ENCODE measurements at places on chromosomes 13 and 19.

DNA sequence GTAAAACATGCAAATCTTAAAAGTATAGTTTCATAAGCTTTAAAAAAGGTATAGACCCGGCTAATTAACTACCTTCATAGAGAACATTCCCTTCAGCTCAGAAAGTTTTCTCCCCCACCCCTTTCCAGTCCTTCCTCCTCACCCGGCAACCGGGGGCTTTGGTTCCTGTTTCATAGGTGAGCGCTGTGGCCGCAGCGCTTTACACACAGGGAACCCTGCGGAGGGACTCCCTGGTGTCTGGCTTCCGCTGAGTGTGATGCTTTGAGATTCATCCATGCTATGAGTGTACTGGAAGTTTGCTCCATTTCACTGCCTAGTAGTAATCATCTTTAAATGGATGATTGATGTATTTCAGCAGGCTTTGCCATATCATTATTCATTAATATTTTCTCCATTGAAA is 26.0 kb upstream of the PABPC3 start:
- no peak for DNase-seq

DNA sequence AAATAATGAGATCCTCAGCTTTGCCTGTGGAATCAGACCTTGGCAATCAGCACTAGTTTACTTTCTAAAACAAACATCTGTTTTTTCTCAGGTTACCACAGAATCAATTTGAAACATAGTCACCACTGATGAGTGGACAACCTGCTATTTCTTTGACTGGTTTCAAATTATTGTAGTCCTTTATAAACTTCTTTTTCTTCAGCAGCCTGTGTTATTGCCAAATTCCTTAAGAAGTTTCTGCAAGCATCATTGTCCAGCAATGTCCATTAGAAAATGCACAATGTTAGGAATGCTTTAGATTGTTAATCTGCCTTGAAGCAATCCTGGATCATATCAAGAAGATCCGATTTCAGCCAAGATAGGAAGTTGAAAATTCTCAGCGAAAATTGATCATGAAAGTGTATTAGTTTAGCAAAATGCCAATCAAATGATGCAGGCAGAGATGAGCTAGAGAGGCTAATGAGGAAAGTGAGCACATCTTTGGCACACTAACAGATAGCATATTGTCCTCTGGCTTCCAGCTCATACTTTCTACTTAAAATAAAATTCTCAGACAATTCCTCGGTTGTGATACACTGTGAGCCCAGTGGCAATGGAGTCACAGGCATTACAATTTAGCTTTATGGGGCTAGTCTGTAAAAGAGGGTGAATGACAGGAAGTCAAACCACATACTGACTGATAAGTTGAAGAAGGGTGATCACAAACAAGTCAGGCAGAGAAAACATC is 270.6 kb downstream of the SLITRK6 start:
- DNase-seq = peak; percentile 37

DNA sequence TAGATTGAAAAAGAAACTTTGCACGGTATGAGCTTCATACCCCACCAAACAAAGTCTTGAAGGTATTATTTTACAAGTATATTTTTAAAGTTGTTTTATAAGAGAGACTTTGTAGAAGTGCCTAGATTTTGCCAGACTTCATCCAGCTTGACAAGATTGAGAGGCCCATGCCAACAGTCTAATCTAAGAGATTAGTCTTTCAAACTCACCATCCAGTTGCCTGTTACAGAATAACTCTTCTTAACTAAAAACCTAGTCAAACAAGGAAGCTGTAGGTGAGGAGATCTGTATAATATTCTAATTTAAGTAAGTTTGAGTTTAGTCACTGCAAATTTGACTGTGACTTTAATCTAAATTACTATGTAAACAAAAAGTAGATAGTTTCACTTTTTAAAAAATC is 41.9 kb upstream of the RAP2A start:
- DNase-seq = no peak

GRCh38 chr13:42148538-42148937 is 100.1 kb downstream of the DGKH start:
- no peak for DNase-seq

DNA sequence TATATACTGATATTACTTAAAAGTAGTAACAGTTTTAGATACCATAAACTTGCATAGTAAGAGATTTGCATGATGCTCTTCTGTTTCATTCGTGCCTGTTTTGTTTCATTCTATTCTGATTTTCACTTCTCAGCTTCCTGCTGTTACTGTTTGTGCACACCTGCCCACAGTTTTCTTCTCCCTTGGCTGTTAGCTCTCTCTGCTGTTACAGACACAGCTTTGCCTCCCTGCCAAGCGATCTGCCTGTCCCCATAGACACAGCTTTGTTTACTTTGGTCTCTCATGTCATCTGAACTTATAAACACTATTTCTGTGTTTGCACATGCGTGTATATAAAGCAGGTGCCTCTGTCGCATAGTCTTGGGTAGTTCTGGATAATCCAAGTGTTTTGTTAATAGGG is 21.4 kb upstream of the UPF3A start:
- DNase-seq = no peak

- no peak for DNase-seq
Observed at GRCh38 chr13:76016799-76017400, 380.8 kb downstream of the LMO7 start.

DNA sequence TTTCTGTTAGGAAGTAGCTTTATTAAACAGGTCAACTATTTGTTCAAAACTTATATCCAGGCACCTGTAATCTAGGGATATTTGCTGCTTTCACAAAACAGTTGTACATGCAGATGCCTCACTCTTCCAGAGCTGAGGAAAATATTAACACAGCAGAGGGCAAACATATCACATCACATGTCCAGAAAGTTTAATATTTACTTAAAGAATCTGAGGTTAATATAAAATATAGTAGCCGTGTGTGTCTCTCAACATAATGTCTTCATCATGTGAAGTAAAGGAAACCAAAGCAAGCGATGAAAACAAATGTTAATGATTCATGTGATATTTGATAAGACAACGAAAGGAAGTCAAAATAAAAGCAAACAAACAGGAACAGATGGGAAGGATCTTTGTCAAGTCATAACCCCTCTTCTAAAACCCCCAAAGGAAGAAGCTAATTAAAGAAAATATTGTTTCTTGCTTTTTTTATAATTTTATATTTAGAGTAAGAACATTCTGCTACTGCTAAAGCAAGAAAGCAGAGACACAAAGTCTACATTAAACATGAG is 418.8 kb downstream of the DACH1 start:
- no peak for DNase-seq

- DNase-seq = peak; percentile 23
Observed at GRCh38 chr13:73228546-73228945, 169.7 kb downstream of the KLF5 start.

DNA sequence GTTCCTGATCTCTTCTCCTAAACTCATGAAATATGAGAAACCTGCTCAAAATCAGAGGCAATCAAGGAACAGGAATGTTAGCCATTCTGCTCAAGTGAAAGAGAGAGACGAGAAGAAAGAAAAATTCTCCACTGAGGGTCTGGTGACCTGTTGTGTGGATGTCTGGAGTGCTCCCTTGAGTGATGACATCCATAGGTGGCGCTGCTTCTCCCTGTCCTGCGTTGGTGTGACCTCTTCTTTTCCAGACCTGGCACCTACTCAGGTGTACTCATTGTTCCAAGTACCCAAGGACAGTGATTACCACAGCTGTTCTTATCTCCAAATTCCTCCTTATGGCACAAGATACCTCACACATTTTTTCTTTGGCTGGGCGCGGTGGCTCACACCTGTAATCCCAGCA is 4.0 kb downstream of the ZNF223 start:
- no peak for DNase-seq

DNA sequence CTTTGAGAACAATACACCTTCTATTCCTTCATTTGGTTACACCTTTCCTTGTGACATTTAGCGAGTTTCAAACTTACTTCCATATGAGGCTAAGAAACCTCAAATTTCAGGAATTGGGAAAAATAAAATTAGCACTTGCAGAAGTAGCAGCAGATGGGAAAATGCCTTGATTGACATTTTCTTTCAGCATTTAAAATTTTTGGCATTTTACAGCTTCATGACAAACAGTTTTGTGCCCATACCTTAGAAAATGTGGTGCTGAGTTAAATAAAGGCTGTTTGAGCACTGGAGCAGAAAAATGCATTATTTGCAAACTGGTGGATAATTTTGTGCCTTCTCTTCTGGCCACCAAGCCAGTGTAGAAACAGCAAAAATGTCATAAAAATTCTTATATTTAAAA is 95.4 kb downstream of the PCDH17 start:
- no peak for DNase-seq

DNA sequence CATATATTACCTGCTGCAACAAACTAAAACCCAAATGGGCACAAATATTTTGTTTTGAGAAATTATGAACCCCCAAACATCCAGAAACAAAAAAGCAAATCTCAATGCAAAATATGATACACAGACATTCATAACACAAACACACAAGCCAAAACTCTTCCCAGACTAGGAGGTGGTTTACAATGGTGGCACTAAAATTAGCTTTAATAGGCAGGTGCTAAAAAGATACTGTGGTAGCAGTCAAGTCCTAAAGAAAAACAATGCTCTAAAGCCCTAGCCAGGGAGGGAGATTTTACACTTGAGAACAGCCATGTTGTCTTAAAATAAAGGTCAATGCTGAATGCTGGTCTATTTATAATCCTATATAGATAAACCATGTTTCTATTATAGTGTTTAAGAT is 65.0 kb downstream of the DOCK9 start:
- DNase-seq = no peak

DNA sequence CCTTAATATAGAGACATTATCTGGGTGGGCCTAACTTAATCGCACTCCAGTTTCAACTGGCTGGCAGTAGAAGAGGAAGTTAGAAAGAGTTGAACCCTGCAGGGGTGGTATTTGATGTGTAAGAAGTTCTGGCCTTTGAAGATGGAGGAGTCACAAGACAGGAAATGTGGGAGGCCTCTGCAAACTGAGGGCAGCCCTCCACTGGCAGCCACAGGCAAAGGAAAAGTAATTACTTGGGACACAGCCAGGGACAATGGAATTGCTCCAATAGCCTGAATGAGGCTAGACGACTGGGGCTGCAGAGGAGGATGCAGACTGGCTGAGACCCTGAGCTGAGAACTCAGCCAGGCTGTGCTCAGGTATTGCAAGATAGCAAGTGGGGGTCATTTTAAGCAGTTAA is 703.3 kb upstream of the ARGLU1 start:
- DNase-seq = peak; percentile 78

- DNase-seq = no peak
Observed at GRCh38 chr13:98411617-98412265, 165.2 kb downstream of the STK24 start.

DNA sequence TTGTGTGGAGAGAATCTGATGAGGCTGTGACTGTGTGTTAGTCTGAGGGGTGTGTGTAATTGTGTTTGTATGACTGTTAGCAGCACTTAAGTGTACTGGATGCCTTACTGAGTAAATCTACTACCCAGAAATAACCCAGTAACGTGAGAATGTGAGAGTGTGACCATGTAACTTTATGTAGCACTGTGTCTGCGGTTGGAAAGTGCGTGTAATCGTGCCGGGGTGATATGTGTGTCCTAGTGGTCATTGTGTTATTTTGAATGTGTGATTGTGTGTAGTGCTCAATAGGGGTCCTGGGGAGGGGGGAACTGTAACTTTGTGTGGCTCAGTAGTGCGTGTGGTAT is 550 bp downstream of the ZNF383 start:
- peak; percentile 82 for DNase-seq

DNA sequence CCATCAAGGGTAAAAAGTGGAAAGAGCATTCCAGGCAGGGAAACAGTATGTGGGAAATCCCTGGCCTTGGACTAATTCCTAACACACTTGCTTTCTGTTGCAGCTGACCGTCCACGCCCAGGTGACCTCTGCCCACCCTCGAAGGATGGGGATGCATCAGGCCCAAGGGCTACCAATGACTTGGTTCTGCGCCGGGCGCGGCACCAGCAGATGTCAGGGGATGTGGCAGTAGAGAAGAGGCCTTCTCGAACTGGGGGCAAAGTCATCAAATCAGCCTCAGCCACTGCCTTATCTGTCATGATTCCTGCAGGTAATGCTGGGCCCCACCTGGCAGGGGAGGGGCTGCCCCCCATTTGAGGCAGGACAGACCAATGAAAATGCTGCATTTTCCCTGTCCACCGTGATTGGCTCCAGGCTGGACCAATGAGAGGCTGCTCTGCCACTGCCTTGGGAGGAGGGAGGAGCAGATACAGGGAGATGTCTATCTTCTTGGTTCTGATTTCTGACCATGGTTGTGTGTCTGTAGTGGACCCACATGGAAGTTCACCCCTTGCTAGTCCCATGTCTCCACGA is 12.6 kb downstream of the DNASE2 start:
- no peak for DNase-seq

- DNase-seq = peak; percentile 34
Observed at GRCh38 chr13:20969182-20969581, 66.6 kb upstream of the XPO4 start.

GRCh38 chr19:40219721-40220276 is 1.6 kb upstream of the TTC9B start:
- peak; percentile 87 for DNase-seq

DNA sequence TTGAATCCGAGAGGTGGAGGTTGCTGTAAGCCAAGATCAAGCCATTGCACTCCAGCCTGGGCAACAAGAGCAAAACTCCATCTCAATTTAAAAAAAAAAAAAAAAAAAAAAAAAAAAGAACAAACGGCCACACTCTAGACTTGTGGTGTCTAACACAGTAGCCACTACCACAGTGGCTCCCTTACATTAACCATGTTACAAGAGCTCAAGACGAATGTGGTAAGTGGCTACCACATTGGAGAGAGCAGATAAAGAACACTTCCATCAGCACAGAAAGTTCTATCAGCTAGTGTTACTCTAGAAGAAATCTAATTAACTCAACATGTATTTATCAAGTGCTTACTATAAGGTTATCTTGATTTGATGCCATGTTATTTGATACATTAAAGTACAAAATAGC is 11.5 kb downstream of the XPO4 start:
- DNase-seq = no peak

- no peak for DNase-seq
Observed at GRCh38 chr19:40331052-40331451, 17.1 kb downstream of the C19orf47 start.

DNA sequence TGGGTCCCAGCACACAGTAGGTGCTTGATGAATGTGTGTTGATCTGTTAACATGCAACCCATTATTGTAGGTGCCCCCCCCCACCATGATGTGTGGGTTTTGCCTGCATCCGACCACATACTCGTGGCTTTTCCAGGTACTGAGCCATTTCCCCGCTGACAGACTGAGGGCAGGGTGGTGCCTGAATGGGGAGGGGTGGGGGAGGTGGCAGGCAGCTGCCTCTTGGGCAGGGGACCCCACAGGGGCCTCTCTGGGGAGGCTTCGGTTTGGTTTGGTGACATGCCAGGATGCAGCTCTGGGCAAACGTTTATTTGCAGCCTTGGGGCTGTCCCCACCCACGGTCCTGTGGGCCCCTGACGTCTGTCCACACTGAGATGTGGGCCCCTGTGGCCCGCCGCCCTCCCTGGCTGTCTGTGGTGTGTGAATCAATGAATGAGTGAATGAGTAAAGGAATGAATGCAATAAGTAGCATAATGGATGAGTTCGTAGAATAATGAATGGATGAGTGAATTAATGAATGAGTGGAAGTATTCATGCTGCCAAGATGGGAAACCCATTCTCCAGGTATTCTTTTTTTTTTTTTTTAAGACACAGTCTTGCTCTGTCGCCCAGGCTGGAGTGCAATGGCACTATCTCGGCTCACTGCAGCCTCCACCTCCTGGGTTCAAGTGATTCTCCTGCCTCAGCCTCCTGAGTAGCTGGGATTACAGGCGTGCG is 9.0 kb upstream of the JUND start:
- DNase-seq = no peak
